ENCODE measurements at places on chromosomes 6 and 20.

DNA sequence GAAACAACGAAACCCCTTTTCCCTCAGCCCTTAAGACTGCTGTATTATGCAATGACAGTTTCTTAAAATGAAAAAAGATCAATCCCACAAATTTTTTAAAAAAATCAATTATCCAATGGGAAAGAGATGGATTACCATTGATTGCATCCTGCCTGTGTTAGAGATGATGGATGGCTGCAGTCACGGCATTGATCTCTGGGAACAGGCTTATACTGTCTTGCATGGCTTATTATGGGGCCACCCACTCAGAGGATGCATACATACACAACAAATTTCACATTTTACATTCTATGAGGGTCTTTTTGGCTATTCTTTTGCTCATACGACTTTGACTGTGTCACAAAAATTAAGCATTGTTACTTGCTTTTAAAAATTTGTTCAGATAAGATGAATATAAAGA is 724.3 kb downstream of the HDGFL1 start:
- DNase-seq, result no peak

GRCh38 chr6:68747110-68747790 is 112.2 kb downstream of the ADGRB3 start:
- DNase-seq, result no peak

GRCh38 chr6:35449287-35449881 is 2.8 kb upstream of the FANCE start:
- DNase-seq, result peak; percentile 83

- DNase-seq, result no peak
Observed at GRCh38 chr6:89530982-89531381, 98.0 kb downstream of the ANKRD6 start.

DNA sequence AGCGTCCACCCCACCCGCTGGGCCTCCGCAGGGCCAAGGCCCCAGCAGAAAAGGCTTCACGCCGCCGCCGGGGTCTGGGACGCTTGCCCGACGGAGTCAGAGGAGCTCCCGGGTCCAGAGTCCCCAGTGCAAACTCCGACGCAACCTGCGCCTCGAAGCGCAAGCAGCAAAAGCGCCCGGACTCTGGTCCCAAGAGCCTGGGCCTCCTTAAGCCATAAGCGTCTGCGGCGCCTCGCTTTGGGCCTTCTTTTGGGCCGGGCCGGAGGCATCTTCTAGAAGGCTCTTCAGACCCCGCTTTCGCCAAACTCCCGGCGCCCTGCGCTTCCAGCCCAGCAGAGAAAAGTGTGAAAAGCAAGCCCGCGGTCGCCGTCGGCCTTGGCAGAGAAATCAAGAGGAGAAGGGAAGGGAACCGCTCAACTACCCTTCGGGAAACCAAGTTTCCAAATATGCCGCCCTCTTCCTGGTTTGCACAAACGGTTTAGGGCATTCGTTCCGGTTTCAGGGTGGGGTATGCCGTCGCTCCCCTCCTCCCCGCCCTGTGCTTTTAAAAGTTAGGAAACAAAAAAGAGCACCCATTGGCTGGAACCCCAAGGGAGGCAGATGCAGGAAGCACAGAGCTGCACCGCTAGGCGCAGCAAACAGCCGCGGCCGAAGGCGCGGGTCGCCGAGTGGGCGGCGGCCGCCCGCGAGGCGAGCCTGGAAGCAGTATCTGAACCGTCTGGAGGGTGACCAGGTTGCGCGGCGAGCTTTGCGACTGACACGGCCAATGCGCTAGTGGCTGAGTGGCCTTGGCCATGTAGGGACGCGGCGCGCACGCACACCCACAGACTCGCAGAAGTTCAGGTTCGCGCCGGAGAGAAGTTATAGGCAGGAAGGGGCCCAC is 1.2 kb downstream of the TBX18 start:
- peak; percentile 56 for DNase-seq

GRCh38 chr6:83467620-83468036 is 36.8 kb upstream of the ME1 start:
- DNase-seq, result no peak

DNA sequence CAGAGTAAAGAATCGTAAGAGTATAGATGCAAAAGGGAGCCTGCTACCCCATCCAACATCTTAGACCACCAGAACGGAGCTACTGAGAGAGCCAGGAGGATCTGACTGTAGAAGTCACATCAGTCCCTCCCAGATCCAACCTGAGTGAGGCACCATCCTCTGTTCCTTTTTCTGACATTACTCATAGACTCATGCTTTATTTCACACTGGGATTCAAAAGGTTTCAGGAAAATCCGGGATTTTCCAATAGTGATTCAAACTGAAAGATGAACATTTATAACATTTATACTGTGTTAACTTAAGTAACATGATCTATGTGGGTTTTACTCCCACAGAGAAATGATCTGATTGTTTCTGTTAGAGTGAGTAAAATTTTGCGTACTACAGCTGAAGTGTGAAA is 868.6 kb upstream of the GJE1 start:
- no peak for DNase-seq

- peak; percentile 45 for DNase-seq
Observed at GRCh38 chr20:44054118-44054517, 132.9 kb downstream of the JPH2 start.

DNA sequence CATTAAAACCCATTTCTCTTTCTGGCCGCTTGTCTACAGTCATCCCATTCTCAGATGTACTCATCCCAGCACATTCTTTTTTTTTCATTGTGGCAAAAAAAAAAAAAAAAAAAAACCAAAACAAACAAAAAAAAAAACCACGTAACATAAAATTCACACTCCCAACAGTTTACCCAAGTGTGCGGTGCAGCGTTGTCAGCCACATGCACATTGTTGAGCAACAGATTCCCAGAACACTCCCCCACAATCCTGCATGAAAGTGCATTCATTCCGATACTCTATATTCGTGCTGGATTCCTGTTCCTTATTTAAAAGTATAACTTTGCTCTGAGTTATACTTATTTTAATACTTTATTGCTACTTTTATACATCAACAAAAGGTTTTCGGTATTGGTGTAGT is 96.0 kb downstream of the SASH1 start:
- no peak for DNase-seq

DNA sequence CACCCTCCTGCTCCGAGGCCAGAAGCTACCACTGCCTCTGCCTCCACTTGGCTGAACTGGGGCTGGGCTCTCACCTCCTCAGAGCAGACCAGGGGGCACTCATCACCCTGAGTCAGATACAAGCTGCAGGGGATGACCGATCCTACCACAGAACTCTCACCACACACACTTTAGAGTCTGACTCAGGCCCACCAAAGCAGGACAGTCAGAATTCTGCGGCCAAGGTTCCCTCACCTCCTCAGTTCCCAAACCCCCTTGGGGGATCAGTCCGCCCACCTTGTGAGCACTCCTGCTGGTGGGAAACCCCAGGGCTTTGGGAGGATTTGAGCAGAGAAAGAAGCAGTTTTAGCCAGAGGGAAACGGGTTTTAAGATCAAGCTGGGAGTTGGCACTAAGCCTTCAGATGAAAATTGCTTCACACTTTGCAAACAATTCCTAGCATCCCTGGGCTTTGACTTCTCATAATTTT is 587.8 kb upstream of the JAG1 start:
- no peak for DNase-seq

GRCh38 chr6:71994705-71995271 is 108.4 kb downstream of the RIMS1 start:
- no peak for DNase-seq

DNA sequence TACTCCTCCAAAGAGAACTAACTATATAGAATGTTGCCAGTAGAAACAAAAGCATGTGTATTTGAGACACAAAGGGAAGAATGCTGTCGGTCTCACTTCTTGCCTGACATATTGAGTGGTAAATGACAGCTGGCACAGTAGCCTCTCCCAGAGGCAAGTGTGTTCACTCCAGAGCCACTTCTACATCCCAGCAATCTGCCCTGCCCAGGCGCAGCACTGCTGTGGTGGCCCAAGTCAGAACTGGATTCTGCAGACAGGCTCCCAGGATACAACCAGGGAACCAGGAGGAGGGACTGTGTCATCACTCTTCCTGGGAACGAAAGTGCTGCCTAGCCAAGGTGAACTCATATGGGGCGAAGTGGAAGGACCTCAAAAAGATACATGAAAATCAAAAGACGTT is 103.2 kb upstream of the ARMC2 start:
- DNase-seq, result no peak

- DNase-seq, result no peak
Observed at GRCh38 chr6:41639809-41640371, 1.6 kb downstream of the MDFI start.

GRCh38 chr6:30013291-30013922 is 47.7 kb upstream of the POLR1H start:
- peak; percentile 87 for DNase-seq

DNA sequence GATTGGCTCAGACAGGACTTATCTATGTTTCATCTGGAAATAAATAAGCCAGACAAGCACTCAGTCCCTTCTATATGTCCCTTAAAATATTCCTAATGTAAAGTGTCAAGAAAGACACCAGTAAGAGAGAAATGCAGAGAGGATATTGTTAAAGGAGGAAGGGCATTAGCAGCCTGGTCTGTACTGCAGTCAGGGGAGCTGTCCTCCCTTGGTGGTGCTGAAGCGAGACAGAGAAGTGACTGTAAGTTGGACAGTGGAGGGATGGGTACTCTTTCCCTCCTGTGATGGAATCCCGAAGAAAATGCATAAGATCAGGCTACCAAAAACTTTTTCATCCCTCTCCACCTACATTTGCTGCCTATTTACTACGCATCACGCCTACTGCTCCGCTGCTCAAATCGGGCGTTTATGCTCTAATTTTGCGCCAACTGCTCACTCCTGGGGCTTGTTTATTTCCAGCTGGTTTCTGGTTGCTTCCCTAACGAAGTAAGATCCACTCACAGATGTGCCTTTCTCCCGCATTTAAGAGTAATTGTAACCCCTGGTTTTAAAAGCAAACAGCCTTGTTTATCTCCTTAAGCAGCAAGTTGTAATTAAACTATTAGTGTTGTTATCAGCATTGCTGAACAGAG is 35.2 kb downstream of the PHACTR1 start:
- DNase-seq, result peak; percentile 83

GRCh38 chr6:158813032-158813431 is 6.1 kb downstream of the EZR start:
- peak; percentile 73 for DNase-seq

- no peak for DNase-seq
Observed at GRCh38 chr20:33677991-33678702, 3.9 kb upstream of the NECAB3 start.

DNA sequence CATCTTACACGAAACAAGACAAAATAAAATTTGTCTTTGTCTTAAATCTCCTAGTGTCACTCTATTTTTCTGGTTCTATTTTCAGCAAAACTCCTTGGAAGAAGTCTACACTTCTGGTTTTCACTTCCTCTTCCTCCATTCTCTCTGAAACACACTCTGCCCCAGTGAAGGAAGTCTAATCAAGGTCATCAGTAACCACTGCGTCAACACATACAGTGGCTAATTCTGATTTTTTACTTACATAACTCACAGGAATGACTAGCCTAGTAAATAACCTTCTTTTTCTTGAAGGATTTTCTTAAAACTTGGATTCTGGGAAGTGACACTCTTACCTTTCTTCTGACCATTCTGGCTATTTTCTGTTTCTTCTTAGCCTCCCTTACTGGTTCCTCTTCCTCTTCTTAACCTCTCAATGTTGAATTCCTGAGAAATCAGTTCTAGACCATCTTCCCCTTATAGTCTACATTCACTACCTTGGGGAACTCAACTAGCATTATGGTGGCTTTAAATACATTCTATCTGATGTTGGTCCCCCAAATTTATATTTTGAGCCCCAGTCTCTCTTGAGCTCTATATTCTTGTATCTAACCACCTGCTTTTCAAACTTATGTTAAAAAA is 37.5 kb downstream of the AIG1 start:
- peak; percentile 34 for DNase-seq

DNA sequence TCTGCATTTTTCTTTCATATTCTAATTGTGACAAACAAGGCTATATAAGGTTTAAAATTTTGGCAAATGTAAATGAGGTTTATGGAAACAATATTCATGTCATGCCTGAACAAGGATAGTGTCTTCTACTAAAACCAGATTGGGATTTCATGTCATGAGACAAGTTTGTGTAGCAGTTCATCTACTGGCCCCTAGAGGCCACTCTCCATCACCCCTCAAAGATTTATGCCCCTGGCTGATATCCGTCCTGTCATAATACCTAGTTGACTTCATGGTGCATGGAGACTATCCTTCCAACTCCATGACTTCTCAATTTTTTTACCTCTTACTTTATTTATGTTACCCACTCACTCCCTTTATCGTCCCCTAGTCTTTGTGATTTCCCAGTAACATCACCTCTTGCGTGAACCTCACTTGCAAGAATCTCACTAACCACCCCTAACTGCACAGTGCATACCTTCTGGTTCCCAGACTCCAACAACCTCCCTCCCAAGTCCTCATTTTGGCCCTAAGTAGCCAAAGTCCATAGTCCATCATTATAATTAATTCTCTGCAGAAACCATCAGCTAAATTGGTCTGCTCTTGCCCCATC is 179.8 kb downstream of the TASP1 start:
- DNase-seq, result peak; percentile 60

DNA sequence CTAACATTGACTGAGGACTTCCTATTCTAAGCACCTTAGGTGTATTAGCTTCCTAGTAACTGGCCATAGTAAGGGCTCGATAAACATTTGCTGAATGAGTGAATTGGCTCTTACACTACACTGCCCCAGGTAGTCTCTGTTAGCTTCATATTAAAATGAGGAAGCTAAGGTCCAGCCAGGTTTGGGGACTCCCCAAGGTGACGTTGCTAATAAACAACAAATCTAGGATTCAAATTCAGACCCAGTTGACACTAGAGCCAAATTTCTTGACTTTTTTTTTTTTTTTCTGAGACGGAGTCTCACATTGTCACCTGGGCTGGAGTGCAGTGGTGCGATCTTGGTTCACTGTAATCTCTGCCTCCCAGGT is 16.2 kb downstream of the ARHGAP40 start:
- DNase-seq, result no peak

DNA sequence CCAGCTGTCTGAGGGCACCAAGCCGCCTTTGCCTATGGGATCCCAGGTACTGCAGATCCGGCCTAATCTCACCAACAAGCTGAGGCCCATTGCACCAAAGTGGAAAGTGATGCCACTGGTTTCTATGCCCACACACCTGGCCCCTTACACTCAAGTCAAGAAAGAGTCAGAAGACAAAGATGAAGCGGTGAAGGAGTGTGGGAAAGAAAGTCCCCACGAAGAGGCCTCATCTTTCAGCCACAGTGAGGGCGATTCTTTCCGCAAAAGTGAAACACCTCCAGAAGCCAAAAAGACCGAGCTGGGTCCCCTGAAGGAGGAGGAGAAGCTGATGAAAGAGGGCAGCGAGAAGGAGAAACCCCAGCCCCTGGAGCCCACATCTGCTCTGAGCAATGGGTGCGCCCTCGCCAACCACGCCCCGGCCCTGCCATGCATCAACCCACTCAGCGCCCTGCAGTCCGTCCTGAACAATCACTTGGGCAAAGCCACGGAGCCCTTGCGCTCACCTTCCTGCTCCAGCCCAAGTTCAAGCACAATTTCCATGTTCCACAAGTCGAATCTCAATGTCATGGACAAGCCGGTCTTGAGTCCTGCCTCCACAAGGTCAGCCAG is 283.0 kb downstream of the TSHZ2 start:
- DNase-seq, result no peak

DNA sequence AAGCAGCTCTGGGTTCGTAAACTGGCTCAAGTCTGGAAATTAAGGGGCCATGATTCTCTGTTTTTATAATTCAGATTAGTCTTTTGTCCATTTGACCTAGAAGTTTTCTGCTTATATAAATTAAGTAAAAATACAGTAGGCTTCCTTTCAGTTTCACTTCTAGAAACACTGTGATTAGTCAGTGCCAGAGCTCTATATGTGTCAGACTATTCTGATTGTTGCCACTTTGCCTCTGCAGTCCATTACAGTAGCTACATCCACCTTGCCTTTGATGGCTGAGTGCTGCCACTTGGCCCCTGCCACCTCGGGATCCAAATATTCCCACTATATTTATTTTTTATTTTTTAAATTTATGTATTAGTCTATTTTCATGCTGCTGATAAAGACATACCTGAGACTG is 7.9 kb downstream of the ZC2HC1B start:
- DNase-seq, result peak; percentile 62
